ENCODE measurements at places on chromosomes 7 and 10.

DNA sequence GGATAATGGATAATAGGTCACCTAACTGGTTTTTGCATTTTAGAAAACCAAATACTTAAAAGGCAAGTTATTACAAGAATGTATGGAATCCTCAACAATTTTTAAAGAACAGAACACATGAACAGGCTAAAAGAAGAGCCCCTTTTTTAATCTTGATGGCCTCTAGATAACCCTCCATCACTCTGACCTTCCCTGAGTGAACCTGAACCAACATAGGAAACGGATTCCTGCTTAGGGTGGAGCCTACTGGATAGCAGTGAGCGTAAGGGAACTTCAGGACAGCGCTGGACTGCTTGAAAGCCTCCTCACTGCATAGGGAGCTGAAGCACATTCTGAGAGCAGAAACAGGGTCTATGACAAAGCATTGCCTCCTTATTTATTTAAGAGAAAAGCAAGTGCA, 20.5 kb downstream of the TRPV5 start:
- no peak for DNase-seq

DNA sequence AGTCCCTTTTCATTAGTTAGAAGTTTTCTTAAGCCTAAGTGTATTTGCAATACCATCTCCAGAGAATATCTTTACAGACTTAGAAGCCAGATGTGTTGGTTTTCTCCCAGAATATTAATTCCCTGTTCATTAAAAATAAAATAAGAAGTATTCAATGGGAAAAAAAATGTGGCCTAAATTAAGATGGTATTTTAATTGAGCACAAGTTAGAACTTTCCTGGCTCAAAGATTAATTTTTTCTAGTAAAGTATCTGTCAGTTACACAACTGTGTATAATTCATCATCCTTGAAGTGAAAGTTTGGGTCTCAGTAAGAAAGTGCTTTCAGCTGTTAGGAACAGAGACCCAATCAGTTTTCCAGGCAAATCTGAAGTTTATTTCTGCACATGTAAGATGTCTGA, 1179.5 kb upstream of the C7orf33 start:
- DNase-seq = no peak

DNA sequence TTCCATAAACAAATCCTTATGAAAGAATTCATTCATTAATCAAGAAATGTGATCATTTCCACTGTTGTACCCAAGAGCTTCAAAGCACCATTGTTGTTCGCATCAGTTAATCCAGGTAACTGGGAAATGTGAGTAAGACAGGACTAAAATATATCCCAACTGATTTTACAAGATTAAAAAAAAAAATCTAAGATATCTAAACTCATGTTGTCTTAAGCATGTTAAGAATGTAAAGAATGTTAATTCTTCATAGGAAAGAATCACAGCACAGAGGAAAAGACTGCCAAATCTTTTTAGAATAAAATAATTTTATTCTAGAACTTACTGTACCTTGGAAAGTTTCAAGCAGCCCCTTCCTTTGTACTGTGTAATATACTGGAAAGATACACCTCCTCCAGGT, 16.4 kb downstream of the FZD1 start:
- DNase-seq = no peak

- no peak for DNase-seq
Observed at GRCh38 chr7:83313931-83314330, 151.2 kb upstream of the PCLO start.

DNA sequence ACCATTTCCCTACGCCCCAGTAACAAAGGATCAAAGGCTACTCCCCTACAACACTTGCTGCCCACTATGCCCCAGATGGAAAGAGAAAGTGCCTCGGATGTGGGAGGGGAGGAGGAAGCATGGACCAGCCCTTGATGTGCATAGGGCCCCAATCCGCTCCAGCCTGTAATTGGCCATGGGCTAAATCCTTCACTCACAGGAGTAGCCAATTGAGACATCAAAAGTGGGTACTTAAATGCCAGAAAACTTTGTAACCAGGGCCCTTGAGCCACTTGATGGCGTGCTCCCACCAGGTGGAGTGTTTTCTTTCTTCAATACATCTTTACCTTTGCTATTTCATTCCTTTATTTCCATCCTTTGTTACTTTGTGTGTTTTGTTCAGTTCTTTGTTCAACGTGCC, 500.5 kb upstream of the LRRN3 start:
- no peak for DNase-seq

DNA sequence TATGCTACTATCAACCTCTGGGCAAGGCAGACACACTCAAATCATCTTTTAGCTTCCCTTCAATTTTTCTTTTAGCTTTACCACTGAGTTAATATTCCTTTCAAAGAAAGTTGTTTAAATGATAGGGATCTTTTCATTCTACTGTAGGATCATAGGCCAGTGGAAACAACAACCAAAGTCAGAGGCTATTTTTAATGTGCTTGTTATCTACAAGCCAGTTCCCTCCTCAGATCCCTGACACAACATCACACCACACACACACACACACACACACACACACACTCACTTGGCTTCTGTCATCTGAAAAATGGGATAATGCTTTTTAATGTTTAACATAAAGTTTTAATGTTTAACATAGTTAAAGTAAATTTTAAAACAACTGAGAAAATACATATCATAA, 106.7 kb upstream of the CAV2 start:
- DNase-seq = no peak

DNA sequence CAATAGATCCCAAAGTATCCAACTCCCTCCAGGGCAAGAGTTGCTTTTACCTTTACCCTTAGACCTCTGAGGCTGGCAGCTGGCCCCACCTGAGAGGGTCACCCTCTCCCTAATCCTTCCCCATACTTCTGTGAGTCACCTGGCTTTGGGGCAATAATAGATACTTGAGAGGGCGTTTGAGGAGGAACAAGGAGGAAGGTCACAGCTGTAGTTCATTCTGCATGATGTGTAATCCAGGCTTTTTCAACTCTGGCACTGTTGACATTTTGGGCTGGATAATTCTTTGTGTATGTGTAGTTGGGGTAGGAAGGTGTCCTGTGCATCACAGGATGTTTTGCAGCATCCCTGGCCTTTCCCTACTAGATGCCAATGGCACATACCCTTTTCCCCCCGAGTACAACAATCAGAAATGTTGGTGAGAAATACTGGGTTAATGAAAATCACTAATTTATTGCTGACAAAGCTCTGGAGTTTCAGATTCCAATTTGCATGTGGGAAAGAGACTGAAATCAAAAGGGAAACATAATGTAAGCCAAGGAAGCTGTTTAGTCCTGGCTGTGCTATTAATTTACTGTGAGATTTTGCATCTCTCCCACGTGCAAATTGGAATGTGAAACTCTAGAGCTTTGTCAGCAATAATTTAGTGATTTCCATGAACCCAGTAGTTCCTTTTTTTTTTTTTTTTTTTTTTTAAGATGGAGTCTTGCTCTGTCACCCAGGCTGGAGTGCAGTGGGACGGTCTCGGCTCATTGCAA, 3.6 kb downstream of the BLVRA start:
- no peak for DNase-seq

- no peak for DNase-seq
Observed at GRCh38 chr10:21100190-21100589, 203.1 kb upstream of the NEBL start.

- no peak for DNase-seq
Observed at GRCh38 chr10:28355376-28355775, 52.5 kb upstream of the MPP7 start.

- DNase-seq = no peak
Observed at GRCh38 chr7:35804231-35804970, 3.5 kb downstream of the SEPTIN7 start.

DNA sequence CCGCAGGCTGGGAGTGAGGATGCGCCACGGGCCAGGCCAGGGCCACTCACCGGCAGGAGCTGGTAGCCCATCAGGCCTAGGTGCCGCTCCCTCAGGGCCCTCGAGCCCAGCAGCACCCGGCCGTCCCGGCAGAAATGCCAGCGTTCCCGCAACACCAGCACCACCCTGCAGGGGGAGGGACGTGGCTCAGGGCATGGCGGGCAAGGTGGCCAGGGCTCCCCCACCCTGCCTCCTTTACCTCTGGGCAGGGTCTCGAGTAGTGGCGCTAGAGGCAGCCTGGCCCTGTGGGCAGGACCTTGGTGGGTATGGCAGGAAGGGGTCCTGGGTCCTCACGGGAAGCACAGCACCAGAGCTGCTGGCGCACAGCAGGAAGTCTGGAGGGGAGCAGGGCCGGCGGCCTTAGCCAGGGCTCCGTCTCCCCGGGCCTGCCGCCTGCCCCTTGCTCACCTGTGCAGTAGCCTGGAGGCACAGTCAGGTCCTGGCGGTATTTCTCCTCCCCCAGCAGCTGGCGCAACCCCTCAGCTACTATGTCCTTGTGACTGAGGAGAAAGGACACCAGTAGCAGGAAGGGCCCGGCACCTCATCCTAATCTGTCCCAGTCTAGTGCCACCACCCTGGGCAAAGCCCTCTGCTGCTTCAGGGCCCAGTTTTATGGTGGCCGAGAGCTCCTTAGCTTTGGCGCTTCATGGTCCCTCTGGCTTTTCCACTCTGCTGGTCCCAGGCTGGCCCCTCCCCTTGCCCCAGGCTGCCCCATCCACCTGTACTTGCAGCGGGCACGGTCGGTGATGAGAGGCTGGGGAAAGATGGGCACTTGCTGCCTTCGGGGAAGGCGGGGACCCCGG, 3.5 kb downstream of the FASTK start:
- DNase-seq = no peak

DNA sequence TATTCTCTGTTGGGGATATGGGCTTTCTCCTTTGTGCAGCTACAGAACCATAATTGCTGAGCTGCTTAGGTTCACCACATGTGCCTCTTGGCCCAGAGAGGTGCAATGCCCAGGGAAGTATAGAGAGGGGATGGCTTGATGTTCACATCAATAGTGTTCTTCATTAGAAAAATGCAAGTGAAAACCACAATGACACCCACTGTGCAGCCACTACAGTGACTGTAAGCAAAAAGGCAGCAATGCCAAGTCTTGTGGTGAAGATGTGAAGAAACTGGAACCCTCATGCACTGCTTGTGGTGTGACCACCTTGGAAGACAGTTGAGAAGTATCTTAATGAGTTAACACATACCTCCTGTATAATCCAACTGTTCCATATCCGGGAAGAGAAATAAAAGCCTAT, 318.9 kb upstream of the ZMIZ1 start:
- no peak for DNase-seq

- no peak for DNase-seq
Observed at GRCh38 chr10:114684822-114685209, 26.7 kb upstream of the ABLIM1 start.

DNA sequence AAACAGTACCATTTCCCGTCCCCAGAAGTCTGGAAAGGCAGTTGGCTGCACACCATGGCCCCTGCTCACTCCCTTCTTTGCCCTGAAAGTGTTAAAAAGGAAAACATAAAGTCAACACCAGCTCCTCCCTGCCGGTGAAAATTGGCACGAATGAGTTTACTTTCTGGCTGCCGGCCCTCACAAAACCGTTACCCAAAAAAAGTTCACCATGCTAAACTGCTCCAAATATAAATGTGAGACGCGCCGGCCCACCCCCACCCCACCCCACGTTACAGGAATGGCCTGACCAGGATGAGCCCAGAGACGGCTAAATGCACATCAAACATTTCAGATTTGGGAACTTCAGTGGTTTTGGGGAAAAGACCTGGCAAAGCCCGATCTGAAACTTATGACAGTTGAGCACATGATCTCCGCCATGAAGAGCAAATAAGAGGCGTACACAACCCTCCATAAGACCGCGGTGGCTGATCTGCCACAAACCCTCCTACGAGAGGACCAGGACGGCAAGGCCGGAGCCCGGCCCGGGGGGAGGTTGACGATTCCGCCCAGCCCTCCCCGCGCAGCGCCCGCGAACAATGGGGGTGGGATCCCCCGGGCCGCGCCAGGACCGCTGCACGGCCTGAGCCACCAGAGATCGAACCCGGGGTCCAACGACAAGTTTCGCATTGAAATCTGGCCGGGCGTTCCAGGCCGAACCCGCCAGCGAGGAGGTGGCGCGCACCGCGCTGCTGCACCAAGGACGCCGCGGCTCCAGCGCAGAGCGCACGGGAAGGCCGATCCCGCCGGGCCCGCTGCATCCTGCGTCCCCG, 952 bp downstream of the DIP2C start:
- DNase-seq = no peak

- DNase-seq = peak; percentile 50
Observed at GRCh38 chr10:68348265-68348741, 15.6 kb upstream of the PBLD start.

DNA sequence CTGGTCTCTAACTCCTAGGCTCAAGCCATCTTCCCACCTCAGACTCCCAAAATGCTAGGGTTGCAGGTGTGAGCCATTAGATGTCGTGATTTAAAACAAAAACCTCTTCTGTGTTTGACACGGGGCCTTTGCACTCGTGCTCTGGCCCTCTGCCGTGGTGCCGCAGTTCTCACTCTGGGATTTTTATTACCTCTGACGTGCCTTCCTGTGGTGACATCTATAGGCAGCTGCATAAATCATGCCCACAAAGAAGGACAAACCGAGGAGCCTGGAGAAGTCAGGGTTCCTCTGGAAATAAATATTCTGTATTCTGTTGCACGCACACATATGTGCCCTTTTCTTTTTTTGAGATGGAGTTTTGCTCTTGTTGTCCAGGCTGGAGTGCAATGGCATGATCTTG, 25.9 kb upstream of the OCM start:
- DNase-seq = no peak

- no peak for DNase-seq
Observed at GRCh38 chr10:79454259-79454658, 8.8 kb upstream of the ZCCHC24 start.

- no peak for DNase-seq
Observed at GRCh38 chr7:87831097-87831496, 45.1 kb downstream of the SLC25A40 start.

DNA sequence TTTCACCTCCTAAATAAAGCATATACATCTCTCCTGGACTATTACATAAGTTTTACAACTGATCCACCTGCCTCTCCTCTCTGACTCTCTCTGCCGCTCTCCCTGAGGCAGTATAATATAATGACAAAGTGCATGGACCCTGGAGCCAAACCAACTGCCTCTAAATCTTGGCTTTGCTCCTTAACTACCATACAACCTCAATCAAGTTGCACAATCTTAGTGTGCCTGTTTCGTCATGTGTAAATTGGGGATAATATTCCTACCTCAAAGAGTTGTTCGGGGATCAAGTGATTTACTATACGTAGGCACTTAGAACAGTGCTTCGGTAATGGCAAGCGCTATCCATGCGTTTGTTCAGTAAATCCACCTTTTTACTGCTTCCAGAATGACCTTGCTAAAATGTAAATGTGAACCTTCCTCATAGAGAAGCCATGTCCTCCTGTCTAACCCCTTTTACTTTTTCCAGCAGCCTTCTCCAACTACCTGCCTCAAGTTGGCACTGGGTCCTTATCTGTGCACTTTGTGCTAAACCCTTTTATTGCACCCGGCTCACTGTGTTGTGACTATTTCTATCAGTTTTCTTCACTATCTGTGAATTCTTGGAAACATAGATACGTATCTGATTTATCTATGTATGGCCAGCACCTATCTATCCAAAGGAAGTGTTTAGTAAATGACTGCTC, 30.6 kb upstream of the DLD start:
- DNase-seq = no peak

GRCh38 chr10:86192691-86193090, 173.9 kb downstream of the GRID1 start:
- no peak for DNase-seq

- no peak for DNase-seq
Observed at GRCh38 chr7:51349820-51350545, 33.4 kb upstream of the COBL start.

- DNase-seq = no peak
Observed at GRCh38 chr7:129535896-129536295, 33.6 kb downstream of the SMKR1 start.

GRCh38 chr10:75358835-75359421, 42.6 kb downstream of the ZNF503 start:
- no peak for DNase-seq

- DNase-seq = peak; percentile 19
Observed at GRCh38 chr7:114865564-114865963, 56.3 kb upstream of the MDFIC start.

- no peak for DNase-seq
Observed at GRCh38 chr10:111801841-111802240, 381.7 kb downstream of the GPAM start.

Measured in GM13976 (cell line).